ENCODE measurements at places on chromosomes 6 and 20. TPM values are rescaled to one million over a fixed set of nuclear protein-coding genes. Genes with fewer than 3 reads are reported as not detected.

Gene ZFP57
- not detected for polyA plus RNA-seq

Gene RIMS1
- polyA plus RNA-seq = not detected

Gene BTN1A1
- 1.4 TPM for polyA plus RNA-seq

Gene EIF2S2
- polyA plus RNA-seq = 75.0 TPM

Gene C6orf58
- 0.42 TPM for polyA plus RNA-seq

Gene HM13
- polyA plus RNA-seq = 189 TPM

Gene CAGE1
- polyA plus RNA-seq = 0.42 TPM

Gene SRPK1
- polyA plus RNA-seq = 106 TPM

Gene CNR1
- polyA plus RNA-seq = 6.1 TPM

Gene TRIM15
- not detected for polyA plus RNA-seq

Gene AVP
- polyA plus RNA-seq = not detected

Gene CST7
- polyA plus RNA-seq = not detected

Gene CCDC170
- not detected for polyA plus RNA-seq

Gene SMOC2
- not detected for polyA plus RNA-seq

Gene LGSN
- not detected for polyA plus RNA-seq

Gene IL17F
- polyA plus RNA-seq = 0.20 TPM

Gene MOCS3
- polyA plus RNA-seq = 4.6 TPM

Gene HRH3
- not detected for polyA plus RNA-seq

Gene SLC26A8
- polyA plus RNA-seq = 0.95 TPM
